G401 (cell line): ENCODE measurements at places on chromosomes 12 and 14. TPM values are rescaled to one million over a fixed set of nuclear protein-coding genes. Genes with fewer than 3 reads are reported as not detected.

GRCh38 chr14:99317231-99318090 lies 45.5 kb upstream of the BCL11B start:
- no peak for DNase-seq

GRCh38 chr12:131239384-131240094 lies 285.8 kb downstream of the ADGRD1 start:
- no peak for DNase-seq

HELB gene
- total RNA-seq: 5.2 and 6.6 TPM in 2 replicates

- peak; percentile 30 for DNase-seq
Observed at GRCh38 chr12:80187660-80188090, 88.3 kb downstream of the OTOGL start.

- DNase-seq: no peak
Observed at GRCh38 chr14:85263916-85264675, 265.8 kb upstream of the FLRT2 start.

DLGAP5 gene
- 63.1 and 109 TPM in 2 replicates for total RNA-seq

SUSD6 gene
- total RNA-seq: 1.4 and 1.5 TPM in 2 replicates

GRCh38 chr12:2609020-2609419 lies 185.8 kb upstream of the FKBP4 start:
- DNase-seq: no peak

- no peak for DNase-seq
Observed at GRCh38 chr14:34780646-34781045, 66.3 kb upstream of the CFL2 start.

DNA sequence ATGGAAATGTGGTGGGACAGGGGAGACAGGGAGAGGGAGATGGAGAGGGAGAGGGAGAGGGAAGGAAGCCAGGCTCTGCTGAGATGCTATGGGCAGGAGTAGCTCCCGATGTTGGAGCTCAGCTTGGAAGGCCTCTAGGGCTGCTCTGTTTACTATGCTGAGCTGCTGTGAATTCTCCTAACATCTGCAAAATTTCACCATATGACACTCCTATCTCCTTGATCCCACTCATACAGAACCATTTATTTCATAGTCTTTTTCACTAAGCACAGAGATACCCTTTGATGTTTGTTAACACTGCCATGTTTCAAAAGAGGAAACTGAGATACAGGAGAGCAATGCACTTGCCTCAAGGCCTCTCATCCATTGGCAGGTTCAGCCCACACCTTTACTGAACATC lies 60.7 kb downstream of the C12orf75 start:
- DNase-seq: no peak

DNA sequence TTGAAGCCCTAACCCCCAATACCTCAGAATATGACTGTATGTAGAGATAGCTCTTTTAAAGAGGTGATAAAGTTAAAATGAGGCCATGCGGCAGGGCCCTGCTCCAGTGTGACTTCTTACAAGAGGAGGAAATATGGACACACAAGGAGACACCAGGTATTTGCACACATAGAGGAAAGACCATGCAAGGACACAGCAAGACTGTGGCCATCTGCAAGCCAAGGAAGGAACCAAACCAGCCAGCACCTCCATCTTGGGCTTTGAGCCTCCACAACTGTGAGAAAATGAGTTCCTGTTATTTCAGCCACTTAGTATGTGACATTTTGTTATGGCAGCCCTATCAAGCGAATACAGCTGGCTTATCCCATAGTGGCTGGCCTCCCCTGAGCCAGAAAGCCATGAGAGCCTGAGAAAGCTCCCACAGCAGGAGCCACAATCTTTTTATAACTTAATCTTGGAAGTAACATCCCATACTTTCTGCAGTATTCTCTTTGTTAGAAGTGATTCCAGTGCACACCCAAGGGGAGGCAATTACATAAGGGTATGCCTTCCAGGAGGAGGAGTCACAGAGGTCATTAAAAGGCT lies 48.0 kb downstream of the TGFB3 start:
- DNase-seq: no peak

GRCh38 chr14:45258073-45258472 lies 5.1 kb upstream of the MIS18BP1 start:
- DNase-seq: no peak

DNA sequence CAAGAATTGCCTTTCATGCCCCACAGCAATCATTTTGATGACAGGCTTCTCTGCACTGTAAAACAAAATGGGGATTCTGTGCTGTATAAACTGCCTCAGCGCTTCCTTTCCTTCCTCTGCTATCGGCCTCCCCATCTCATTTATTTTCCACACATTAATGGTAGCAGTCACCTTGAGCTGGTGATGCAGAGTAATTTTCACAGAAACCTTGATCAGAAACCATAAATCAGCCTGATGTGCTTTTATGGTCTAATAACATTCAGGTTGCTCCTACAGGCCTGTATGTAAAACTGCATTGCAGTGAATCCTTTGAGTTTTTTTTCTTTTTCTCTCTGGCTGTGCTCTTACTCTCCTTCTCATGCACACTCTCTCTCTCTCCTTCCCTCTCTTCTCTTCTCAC lies 578.4 kb upstream of the STXBP6 start:
- DNase-seq: no peak

EML5 gene
- not detected in 2 replicates for total RNA-seq

GRCh38 chr12:109054520-109054919 lies 2.1 kb downstream of the USP30 start:
- DNase-seq: no peak

DNA sequence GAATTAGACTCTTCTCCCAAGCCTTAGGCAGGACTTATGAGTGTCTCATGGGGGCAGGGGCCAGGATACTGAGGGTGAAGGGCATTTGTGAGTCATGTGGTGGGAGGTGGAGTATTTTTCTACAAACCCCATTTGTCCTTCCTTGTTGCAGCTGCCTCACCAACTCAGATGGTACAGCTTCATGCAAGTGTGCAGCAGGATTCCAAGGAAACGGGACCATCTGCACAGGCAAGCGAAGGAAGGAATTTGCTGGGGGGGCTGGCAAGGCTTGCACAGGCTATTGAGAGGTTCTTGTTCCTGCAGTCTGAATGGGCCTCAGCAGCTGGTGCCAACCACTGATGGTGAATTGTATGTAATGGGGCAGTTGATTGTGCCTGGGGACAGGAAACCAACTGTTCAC lies 125.1 kb downstream of the STAB2 start:
- DNase-seq: no peak
